ENCODE measurements at places on chromosomes 7 and 10. TPM values are rescaled to one million over a fixed set of nuclear protein-coding genes. Genes with fewer than 3 reads are reported as not detected.
A peak's percentile ranks its signal among the peaks of the same experiment; 100 is the strongest.

GRCh38 chr10:32005050-32005449, 51.2 kb downstream of the KIF5B start:
- DNase-seq: peak; percentile 24

Gene PKD2L1
- not detected for total RNA-seq

GRCh38 chr7:134720091-134720935, 59.1 kb upstream of the CALD1 start:
- DNase-seq: no peak

Gene AKR1C8
- total RNA-seq: 1.6 TPM

- DNase-seq: no peak
Observed at GRCh38 chr7:95199779-95200558, 124.4 kb downstream of the PON1 start.

Gene ANKRD2
- total RNA-seq: not detected

- DNase-seq: no peak
Observed at GRCh38 chr10:7567911-7568620, 98.7 kb downstream of the ITIH5 start.

DNA sequence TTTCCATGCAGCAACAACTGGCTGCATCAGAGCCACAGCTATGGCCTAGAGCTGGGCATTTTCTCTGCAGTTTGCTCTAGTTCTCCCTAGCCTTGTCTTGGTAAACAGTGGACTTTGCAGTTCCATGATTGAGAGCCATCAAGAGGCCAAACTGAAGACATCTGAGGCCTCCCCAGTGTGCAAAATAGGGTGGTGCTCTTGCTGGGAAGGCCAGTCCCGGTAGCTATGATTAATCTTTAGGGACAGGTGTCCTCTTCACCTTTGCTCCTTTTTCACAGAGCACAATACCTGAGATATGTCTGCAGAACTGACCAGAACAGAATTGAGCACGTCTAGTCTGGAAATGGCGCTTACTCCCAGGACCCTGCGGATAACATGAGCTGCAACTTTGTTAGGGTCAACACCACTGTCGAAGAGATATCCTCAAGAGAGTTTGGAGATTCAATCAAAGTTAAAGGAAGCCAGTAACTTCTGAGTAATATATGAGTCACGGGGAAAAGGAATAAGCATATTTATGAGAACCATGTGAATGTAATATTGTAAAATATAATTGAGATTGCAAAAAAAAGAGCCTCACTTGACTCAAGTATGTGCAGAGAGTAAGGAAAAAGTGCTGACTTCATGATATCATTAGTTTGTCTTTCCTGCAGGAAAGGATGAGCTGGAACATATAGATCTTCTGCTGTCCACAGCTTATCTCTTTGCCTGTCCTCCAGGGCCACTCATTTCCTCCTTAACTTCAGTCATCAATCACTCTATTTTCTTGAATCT, 76.7 kb downstream of the ANK3 start:
- DNase-seq: no peak

GRCh38 chr10:76124280-76124679, 692.9 kb downstream of the LRMDA start:
- DNase-seq: no peak

DNA sequence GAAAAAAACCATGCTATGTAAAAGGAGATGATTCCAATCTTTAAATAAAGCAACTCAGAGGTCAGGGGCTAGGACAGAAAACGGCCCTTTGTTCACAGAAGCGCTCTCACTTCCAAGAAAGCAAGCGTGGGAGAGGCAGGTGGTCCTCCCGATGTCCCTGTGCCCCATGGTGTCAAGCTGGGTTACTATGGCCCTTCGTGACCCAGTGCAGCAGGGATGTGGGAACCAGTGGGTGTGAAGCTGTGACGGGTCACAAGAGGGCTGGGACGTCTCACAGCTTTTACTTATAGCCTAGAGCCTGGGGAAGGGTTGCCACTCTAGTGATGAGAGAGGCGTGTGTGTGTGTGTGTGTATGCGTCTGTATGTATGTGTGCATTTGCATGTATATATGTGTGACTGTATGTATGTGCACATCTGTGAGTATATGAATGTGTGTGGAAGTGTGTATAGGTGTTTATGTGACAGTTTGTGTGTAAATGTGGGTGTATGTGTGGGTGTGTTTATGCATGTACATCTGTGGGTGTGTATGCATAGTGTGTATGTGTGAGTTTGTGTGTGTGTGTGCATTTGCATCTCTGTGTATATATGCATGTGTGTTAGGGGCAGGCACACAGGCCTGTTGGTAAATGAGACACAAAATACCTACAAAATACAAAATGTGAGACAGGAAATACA, 25.2 kb downstream of the HTRA1 start:
- no peak for DNase-seq

- DNase-seq: no peak
Observed at GRCh38 chr7:110780712-110781111, 310.2 kb upstream of the LRRN3 start.

- no peak for DNase-seq
Observed at GRCh38 chr7:117741962-117742361, 131.3 kb downstream of the CTTNBP2 start.

DNA sequence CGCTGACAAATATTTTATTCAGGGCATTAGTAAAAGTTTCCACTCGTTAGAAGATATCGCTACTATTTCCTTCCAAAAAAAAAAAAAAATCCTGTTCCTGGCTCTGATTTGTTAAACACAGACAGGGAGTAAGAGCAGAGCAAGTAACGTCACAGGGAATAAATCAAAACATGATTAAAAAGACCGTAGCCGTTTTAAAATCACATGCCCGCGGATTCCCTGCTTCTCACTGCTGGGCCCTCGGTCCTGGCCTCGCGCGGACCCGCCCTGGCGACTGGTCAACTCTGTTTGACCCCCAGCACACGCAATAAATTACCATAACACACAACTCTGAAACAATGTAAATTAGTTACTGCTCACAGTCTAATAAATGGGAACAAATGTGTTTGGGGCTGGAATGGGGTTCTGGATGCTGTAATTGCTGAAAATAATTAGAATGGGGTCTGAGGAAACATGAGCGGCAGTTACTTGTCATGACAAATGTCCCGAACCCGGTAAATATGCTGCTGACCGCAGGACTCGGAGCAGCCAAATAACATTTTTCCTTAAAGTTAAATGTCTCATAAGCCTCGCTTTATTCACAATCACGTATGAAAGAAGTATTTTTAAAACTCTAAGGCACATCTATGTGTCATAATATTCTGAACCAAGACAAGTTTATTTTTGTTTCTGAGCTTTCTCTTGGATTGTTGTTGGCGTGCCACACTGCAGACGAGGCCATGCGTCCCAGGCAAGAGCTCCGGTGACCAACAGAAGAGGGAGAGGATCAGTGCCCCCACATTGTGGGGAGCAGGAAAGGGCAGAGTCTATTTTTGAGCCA, 17.9 kb downstream of the EBF3 start:
- no peak for DNase-seq
